Vagina (tissue), 2 donors: ENCODE measurements at places on chromosomes 4 and X.

DNA sequence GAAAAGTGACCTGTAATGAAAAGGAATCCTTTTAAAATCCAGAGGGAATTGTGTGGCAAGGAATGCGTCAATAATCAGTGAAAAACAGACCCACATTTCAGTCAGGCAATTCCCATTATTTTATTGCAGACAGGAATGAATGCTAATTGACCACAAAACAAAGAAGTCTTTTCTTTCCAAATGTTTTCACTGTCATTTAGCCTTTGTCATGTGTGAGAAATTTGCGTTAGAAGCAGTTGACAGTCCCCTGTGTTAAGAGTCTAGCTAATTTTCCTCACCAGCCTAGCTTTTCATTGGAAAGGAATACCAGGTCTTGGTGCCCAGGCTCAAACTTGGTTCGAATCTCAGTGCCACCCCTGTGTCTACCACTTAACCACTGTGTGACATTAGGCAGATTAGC is 83.4 kb downstream of the KIT start:
- no peak for DNase-seq

GRCh38 chrX:153816831-153817690 is 13.3 kb downstream of the PDZD4 start:
- no peak for DNase-seq

GRCh38 chr4:19324184-19324583 is 927.5 kb upstream of the SLIT2 start:
- DNase-seq = no peak

DNA sequence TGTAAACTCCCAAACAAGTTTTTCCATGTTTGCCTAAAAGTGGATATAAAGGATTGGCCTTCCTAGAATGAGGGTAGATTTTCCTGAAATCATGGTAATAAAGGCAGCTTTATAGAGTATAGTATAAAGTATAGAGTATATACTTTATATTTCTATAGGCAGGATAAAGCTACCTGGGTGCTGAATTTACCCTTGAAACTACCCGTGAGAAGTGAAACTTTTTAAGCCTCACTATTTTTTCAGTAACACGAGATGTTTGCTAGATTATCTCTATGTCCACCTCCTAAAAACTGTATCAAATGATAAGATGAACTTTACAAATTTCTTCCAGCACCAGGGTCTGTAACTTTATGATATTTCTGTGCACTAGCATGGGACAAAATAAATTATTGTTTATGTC is 340.0 kb upstream of the GALNTL6 start:
- no peak for DNase-seq
